GM06990 (cell line): ENCODE measurements at places on chromosomes 11 and 22.

- DNase-seq, result no peak
Observed at GRCh38 chr11:116511684-116512083, 261.1 kb downstream of the BUD13 start.

GRCh38 chr11:27470826-27471588 is 1.6 kb downstream of the LGR4 start:
- no peak for DNase-seq

DNA sequence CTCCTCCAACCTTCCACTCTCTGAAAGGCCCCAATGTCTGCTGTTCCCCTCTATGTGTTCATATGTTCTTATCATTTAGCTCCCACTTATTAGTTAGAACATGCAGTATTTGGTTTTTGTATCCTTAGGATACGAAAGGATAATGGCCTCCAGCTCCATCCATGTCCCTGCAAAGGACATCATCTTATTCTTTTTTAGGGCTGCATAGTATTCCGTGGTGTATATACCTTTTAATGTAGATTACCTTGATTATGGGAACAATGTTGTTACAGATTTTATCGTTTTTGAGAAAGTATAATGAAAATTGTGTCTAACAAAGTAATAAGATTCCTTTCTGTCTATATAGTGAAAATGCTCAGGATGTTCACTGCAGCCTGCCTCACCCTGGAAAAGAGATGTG is 16.0 kb upstream of the CAVIN3 start:
- no peak for DNase-seq

- no peak for DNase-seq
Observed at GRCh38 chr11:106076171-106076918, 802 bp downstream of the KBTBD3 start.

- no peak for DNase-seq
Observed at GRCh38 chr11:75589933-75590332, 27.9 kb downstream of the SERPINH1 start.

GRCh38 chr11:64231546-64231945 is 1.2 kb downstream of the DNAJC4 start:
- DNase-seq, result no peak

DNA sequence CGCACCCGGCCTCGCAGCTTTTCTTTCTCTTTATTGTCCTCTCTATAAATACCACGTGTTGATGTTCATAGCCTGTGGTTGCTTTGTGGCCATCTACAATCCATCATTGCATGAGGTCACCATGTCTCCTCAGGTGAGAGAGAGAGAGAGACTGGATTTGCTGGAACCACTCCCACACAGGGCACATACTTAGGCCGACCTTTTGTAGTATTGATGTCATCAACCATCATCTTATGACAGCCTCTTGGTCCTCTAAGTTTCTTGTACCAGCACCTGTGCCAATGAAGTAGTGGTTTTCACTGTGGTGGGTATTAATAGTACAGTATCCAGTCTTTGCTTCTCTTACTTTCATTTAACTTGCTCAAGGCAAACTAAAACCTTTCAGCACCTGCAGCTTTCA is 22.8 kb upstream of the P2RY6 start:
- peak; percentile 44 for DNase-seq

- no peak for DNase-seq
Observed at GRCh38 chr11:83159902-83160865, 3.3 kb downstream of the PCF11 start.

GRCh38 chr22:37794376-37794775 is 13.4 kb upstream of the GCAT start:
- DNase-seq, result no peak

GRCh38 chr11:69252490-69252837 is 41.5 kb upstream of the MYEOV start:
- DNase-seq, result no peak

DNA sequence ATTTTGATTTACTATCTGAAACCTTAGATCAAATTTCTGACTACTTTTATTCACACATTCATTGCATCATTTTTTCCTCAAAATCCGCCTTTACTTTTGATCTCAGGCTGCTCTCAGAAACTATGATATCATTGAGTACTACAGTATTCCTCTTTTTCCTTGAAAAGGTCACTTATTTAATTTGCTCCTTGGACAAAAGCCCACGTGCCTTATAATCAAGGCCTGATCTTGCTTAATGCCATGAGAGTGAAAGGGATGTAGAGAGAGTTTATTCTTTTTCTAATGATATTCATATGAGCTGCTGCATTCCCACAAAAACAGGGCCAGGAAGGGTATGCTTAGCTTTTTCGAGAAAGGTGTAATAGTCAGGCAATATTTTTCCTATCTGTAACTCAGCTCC is 327.0 kb downstream of the ETS1 start:
- no peak for DNase-seq

- no peak for DNase-seq
Observed at GRCh38 chr11:15988693-15989231, 367.6 kb downstream of the SOX6 start.

DNA sequence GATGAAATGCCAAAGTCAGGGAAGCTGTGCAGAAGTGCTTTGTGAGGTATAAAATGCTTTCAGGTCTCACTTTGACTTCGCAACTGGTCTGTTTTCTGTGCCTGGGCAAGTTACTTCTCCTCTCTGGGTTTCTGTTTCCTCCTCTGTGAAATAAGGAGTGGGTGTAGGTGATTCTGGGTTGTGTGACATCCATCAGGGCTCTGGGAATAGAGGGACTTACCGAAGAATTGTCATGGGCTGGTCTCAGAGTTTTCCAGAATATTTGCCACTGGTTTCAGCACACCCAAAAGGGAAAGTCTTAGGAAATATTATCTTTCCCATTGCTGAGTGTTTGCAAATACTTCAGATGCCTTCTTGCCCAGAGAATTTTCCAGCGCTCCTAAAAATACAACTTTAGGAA is 118.4 kb downstream of the KIAA1671 start:
- no peak for DNase-seq

DNA sequence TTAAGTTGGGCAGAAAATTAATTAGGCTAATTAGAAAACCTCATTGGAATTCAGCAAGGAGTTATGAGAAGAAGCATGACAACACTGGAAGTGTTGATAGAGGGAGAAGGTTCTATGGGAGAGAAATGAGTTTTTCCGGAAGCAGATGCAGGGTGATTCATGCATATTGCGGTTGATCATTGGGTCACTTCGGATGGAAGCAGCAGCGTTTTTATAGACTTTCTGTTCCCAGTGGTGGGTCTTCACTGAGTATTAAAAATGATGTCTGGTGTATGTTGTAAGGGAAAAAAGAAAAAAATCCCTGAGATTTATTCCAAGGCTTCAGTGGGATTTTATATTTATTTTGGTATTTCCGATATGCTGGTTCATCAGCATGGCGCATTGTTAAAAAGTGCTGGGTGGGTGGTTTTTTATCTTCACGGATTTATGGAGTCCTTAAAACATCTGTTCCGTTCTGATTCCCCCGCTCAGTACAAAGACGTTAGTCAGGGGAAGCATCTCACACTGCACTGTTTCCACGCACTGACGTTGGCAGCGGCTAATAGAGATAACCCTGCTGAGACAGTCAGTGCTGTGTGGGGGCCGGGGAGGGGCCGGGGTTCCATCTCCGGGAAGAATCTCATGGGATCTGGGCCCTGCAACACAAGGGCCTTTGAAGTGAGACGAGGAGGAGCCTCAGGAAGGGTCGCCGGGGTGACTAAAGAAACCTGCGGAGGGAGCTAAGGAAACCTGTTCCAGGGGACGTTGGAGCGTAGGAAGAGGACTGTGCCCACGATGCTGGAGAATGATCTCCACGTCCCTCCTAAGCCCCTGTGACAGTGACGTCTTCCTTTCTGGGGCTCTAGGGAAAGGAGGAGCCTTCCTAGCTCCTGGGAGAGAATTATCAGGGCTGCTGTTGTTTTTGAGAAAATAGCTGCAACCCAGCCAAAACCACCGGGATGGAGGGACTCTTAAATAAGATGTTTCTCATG is 390.0 kb downstream of the NTM start:
- no peak for DNase-seq

DNA sequence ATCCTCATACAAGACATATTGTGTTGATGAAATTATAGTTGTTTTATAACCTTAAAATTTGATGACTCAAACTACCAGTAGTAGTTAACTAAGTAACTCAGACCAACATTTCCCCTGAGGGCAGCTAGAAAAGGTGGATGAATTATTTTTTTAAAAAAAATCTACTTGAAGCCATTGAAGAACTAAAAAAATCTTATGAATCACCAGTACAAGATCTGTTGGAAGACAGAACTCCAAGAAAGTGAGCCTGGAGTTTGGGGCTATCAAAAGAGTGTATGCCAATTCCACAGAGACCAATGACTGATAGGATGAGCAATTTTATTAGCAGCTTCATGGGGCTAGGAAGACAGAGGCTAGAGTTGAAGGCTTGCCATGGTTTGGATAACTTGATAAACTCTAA is 72.4 kb downstream of the CYP2R1 start:
- DNase-seq, result no peak

DNA sequence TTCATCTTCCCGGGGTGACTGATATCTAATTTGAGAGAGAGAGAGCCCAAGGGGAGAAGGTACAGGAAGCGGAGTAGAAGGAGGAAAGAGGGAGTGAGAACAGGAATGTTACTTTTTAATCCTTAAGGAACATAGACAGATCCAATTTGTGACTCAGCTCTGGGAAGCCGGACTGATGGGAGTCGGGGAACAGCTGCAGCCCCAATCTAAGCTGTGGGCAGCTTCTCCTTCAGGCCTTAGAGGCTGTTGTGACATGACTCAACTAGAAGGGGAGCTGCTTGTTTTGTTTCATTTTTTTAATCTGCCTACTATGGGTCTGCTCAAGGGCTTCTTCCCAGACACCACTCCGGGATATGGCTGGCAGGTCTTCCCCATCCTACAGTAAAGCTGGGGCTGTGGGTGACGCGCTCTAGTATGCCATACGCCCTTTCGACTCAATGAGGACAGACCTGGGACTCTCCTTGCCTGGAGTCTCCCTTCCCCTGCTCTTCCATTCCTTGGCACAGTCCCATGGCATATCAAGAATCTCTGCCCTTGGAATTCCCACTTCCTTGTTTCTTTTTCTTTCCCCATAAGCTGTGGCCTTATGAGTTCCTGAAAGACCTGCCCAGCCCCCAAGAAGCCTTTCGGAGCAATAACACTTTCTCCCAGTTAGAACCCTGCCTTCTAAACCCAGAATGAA is 103.3 kb upstream of the AKIP1 start:
- no peak for DNase-seq

GRCh38 chr11:70785372-70785771 is 387.0 kb downstream of the CTTN start:
- DNase-seq, result no peak

DNA sequence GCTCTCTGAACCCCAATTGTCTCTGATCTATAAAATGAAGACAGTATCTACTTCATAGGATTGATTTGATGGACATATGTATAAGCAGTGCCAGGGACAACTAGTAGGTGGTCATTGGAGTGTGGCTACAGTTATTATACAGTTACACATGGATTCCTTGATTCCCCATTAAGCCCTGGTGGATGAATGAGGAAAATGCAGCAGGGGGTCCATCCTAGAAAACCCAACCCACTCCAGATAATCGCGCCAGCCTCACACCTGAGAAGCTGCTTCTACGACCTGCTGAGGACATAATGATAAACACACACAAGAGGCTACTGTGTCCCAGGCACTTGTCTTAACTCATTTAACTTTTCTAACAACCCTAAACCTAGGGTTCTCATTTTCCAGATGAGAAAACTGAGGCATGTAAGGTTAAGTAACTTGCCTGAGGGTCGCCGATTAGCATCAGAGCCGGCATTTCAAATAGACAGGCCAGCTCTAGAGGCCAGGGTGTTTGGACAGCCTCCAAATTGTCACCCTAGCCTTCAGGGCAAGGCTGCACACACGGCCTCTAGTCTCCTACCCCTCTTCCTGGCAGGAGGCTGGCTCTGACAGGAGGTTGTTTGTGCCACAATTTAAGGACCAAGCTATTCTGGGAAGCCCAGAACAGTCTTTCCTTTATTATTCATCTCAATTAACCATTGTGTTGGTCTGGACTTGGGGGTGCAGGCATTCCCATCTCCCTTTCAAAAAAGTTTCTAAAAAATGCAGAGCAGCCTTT is 3.8 kb upstream of the C11orf91 start:
- DNase-seq, result no peak

DNA sequence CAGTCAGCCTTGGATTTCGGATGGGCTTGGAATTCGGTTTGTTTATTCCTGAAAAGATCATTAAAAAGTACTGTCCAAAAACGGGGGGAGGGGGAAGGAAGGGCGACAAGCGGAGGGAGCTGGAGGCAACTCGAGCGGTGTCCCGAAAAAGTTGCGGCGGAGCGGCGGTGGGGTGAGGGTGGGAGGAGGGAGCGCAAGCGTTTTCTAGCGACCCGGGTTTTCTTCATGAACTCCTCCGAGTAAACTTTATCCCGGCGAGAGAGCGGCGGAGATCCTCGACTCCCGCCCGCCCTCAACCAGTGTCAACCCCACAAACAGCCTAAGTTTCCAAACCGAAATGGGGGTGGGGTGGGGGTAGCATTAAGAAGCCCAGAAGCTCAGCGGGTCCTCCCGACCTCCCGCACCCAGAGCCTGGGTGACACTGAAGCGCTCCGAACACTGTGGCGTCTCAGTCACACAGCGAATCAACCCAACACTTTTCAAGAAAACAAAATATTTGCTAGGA is 133.0 kb upstream of the C11orf58 start:
- DNase-seq, result no peak

- DNase-seq, result no peak
Observed at GRCh38 chr11:95584180-95584579, 205.4 kb downstream of the FAM76B start.

DNA sequence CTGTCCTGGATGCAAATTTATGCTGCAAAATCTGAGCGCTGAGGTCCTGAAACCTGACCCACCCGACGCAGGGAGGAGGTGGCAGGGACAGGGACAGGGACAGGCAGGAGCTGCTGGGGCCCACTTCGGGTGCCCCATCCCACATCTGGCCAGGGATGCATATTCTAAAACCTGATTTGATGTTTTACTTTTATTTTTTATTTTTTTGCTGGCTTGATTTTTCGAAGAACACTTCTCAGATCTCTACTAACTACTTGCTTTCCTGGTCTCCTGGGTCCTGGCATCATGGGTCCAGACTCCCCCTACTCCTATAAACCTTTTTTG is 652 bp upstream of the PVALB start:
- no peak for DNase-seq

DNA sequence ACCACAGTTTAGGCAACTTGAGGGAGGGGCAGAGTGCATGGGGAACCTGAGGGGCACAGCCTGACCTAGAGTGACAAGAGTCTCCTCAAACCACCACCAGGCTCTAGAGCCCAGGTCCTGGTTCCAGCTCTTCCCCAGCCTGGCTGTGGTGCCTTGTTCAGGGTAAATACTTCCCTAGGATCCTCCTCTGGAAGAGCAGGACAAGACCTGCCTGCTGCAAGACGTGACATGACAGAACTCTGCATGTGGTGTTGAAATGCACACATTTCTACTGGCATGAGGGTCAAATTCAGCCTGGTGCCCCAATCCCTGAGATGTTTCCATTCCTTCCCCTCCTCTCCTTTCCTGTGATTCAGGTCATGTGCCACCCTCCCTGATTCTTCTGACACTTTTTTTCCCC is 3.3 kb downstream of the SEC14L2 start:
- no peak for DNase-seq

GRCh38 chr11:11414996-11415395 is 61.9 kb upstream of the CSNK2A3 start:
- no peak for DNase-seq
